ENCODE measurements at places on chromosomes 13 and 19.

DNA sequence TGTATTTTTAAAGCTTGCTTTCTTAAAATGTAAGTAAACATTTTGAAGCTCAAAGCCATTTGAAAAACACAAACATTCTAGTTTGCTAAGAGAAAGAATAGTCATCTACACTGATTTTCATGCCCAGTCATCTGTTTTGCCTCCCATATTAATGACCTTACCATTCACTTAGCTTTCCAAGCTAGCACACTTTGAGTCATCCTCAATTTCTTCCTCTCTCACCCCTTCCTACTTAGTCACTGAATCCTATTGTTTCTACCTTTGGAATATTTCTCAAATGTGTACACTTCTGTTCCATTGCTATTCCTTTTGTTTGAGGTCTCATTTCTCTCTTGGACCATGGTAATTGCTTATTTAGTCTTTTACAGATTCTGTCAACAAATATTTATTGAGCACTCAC, 7.3 kb upstream of the HS6ST3 start:
- DNase-seq = no peak

DNA sequence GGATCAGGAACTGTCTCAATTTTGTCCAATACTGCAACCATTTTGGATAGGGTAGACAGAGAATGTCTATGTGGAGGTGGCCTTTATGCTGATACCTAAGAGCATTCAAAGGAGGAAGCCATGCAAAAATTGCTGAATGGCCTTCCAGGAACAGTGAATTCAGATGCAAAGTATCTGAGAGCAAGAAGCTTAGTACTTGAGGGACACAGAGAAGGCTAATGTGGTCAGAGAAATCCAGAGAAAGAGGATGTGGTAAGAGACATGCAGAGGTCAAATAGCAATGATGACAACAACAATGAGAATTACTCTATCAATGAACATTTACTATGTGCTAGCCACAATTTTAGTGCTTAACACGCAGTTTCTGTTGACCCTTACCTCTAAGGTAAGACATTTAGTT, 785.6 kb upstream of the KLHL1 start:
- no peak for DNase-seq

- no peak for DNase-seq
Measured at GRCh38 chr13:100636441-100636840, 38.2 kb downstream of the TMTC4 start.

DNA sequence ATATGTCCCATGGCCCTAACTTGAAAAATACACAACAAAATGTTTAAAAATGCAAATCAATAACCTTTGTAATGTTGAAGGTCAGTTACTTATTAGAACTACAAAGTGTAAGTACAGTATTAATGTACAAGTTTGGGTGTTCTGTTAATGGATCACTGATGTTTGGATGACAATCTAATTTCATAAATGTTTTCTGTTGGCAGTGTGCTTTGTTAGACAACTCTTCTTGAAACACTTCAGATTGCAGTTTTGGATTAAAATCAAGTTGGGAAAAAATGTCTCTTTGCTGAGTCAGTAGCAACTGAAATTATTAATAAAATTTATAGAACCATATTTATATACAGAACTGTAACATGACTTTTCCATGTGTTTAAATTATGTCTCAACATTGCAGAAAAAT, 1063.5 kb upstream of the PCDH9 start:
- no peak for DNase-seq

DNA sequence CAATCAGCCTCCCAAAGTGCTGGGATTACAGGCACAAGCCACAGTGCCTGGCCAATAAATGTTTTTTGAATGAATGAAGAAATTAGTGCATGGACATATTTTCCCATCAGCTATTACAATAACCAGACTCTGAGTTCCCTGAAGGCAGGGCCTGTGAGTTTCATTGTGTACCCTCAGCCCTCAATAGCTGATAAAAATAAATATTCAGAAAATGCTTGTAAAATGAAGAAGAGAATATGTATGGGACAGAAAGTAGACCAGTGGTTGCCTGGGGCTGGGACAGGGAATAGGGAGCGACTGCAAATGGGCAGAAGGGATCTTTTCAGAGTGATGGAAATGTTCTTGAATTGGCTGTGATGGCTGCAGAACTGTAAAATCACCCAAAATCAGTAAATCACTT, 28.8 kb downstream of the NUMBL start:
- no peak for DNase-seq

- DNase-seq = no peak
Measured at GRCh38 chr13:114106526-114106925, 25.9 kb downstream of the RASA3 start.

GRCh38 chr19:49857061-49857837, 6.3 kb downstream of the PTOV1 start:
- DNase-seq = no peak

DNA sequence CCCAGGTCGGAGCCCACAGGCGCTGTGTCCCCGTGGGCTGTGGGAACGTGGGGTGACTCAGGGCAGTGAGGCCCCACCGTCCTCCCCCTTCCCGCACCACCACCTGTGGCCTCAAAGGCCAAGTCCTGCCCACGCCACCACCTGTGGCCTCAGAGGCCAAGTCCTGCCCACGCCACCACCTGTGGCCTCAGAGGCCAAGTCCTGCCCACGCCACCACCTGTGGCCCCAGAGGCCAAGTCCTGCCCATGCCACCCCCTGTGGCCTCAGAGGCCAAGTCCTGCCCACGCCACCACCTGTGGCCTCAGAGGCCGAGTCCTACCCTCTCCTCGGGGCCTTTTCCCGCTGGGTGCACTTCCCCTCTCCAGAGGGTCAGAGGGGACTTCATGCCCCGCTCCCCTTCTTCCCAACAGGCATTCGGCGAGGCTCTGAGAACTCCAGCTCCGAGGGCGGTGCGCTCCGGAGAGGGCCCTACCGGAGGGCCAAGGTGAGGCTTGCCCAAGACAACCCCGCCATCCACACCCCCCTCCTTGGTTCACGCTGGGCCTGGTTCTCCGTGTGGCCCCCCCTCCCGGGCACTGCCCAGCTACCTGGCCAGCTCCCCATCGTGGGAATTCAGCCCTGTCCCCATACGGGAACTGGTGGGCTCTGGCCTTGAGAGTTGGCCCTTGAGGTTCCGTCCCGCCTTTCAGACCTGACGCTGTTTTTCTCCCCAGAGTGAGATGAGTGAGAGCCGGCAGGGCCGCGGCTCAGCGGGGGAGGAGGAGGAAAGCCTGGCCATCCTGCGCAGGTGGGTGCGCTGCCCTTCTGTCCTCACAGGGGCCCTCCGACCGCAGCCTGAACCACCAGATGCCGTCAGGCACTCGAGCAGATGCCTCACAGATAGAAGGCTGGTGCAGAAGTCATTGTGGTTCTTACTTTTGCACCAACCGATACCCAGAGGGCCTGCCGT, 27.4 kb upstream of the F7 start:
- DNase-seq = no peak

- no peak for DNase-seq
Measured at GRCh38 chr19:31960474-31960873, 384.9 kb upstream of the ZNF507 start.

DNA sequence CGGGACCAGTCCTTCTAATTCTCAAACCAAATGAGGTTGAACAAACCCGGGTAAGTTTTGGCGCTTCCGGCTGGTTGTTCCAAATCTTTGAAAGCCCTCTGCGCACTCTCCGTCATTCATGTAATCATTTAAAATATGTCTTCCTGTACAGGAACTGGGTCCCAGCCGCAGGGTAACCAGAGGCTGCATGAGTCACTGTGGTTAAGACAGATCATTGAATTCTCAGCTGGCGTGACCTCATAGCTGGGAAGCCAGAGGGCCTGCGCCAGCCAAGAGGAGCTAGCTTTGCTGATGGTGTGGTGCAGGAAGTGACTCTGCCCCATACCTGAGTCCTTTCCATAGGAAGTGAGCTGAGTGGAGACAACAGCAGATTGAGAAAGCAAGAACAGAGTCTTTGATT, 135.2 kb downstream of the TSHZ3 start:
- DNase-seq = no peak

DNA sequence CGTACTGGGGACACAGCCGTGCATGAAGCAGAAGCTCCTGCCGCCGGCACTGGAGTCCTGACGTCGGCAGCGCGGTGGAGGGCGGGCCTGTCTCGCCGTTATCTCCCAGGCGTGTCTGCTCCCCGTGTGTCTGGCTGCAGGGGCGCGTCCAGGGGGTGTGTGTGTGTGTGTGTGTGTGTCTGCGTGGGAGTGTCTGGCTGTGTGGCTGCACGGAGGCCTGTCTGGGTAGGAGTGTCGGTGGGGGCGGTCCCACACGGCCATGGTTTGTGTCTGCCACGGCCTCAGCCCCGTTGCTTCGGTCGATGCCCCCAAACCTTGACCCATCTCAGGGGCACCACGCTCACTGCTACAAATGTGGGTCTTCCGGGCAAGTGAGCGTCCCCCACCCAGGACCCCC, 18.3 kb downstream of the ARID3A start:
- no peak for DNase-seq

GRCh38 chr19:33303791-33304345, 1.5 kb upstream of the CEBPA start:
- DNase-seq = no peak

GRCh38 chr13:83121896-83122295, 760.4 kb downstream of the SLITRK1 start:
- no peak for DNase-seq

- no peak for DNase-seq
Measured at GRCh38 chr13:105272660-105273631, 1262.5 kb downstream of the EFNB2 start.

- DNase-seq = no peak
Measured at GRCh38 chr19:30790056-30790680, 418.0 kb downstream of the ZNF536 start.

GRCh38 chr19:53896682-53897081, 12.4 kb upstream of the CACNG7 start:
- DNase-seq = no peak

- no peak for DNase-seq
Measured at GRCh38 chr13:51225029-51225428, 2.8 kb downstream of the FAM124A start.

DNA sequence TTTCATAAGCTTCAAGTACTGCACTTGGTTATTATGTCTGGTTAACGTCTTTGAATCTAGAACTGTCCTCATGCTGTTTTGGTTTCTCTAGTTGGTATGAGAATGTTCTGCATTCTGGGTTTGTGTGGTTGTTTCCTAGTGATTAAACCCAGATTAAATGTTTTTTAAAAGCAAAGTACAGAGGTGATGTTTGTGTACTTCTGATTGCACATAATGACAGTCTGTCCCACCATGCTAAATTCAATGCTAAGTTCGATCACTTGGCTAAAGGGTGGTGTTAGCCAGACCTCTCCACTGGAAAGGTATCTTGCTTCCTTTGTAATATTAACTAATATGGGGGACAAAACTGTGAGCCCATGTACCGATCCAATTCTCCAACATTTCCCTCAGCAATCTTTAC, 14.6 kb downstream of the N4BP2L1 start:
- no peak for DNase-seq

GRCh38 chr13:70613295-70613694, 505.0 kb upstream of the KLHL1 start:
- DNase-seq = no peak

DNA sequence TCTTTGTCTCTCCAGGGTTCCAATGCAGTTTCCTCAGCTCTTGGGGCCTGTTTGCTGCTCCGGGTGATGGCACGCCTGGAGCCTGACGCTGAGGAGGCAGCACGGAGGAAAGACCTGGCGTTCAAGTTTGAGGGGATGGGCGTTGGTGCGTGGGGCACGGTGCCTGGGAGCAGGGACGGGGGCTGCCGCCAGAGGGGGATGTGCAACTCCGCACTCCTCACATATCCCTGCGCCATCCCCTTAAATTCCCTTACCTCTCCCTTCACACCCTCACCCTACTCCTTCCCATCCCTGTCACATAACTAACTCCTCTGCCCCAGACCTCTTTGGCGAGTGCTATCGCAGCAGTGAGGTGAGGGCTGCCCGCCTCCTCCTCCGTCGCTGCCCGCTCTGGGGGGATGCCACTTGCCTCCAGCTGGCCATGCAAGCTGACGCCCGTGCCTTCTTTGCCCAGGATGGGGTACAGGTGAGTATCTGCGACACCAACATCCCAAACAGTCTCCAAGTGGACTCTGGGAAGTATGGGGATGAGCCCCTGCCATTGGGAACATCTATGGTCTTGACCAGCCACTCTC, 31.1 kb downstream of the TRPM4 start:
- DNase-seq = no peak

DNA sequence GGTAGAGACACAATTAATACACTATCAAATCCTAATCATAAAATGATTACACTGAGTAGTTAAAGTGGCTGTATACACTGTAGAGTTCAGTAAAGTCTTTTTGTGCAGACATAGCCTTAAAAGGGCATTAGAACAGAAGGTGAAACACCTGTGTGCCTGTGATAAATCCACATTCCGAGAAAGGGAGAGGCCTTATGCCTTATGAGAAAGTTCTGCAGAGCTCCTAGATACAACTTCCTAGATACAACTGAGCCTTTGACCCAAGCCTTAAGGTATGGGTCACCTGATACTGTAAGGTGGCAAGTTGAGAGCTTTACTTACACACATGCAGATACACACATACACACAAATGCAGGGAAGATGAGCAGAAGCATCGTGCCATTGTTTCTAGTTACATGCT, 6.3 kb downstream of the SERP2 start:
- no peak for DNase-seq

DNA sequence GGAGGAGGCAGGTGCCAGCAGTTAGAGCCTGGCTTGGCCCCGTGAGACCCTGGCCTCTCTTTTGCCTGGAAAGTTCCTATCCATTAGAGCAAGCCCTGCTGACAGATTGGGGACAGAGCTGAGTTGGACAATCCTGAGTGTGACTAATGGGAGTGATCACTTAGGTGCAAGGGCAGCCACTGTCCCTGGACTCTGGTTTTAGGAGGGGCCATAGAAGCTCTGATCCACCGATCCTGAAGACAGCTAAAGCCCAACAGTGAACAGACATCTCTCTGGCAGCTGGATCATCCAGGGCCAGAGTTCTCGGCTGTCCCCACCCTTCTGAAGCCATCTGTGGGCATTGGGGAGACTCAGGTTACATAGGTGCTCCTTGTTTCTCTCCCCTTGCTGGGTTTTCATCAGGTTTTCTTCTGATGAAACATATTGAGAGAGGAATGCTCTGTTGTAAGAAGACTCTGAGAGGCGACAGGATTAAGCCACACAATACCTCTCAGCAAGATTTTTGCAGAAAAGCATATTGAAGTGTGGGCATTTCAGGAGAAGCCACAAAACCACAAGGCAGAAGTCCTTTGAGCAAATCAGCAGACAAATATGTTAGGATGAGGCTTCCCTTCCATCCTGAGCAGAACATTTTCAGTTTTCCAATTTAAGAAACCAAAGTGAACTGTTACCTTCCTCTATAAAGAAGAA, 288.0 kb upstream of the MAB21L1 start:
- no peak for DNase-seq

DNA sequence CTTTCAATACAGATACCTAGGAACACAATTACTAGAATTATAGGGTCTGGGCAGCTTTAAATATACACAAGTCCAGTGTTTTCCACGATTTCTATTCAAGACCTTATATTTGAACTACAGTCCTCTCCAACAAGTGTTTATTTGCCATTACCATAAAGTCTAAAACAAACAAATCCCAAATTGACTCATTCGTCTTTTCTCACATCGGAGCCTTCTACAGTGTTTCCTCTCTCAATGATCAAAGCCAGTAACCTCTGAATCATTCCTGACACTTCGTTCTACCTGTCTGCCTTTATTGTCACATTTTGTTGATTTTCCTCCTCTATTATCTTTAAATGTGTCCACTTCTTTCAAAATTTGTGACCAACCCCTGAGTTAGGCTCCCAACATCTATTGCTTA, 1356.5 kb upstream of the SLC10A2 start:
- DNase-seq = no peak

Data from GM10248 (cell line).